ENCODE measurements at places on chromosomes 7 and 10.

DNA sequence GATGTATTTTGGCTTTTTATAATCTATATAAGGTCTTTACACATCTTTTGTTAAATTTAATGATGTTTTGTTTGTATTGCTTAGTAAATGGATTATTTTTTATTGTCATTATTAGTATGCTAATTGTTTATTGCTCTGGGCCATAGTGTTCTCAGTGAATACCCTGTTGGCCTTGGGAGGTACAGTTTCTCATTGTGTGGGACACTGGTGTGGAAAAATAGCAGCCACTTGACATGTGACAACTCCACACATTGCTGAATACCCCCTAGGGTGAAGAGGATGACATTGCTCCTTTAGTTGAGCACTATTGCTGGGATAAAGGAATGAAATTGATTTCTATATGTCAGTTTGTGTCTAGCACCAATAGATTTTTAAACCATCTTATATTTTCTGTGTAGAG, 130.9 kb downstream of the CCNY start:
- DNase-seq, result no peak

DNA sequence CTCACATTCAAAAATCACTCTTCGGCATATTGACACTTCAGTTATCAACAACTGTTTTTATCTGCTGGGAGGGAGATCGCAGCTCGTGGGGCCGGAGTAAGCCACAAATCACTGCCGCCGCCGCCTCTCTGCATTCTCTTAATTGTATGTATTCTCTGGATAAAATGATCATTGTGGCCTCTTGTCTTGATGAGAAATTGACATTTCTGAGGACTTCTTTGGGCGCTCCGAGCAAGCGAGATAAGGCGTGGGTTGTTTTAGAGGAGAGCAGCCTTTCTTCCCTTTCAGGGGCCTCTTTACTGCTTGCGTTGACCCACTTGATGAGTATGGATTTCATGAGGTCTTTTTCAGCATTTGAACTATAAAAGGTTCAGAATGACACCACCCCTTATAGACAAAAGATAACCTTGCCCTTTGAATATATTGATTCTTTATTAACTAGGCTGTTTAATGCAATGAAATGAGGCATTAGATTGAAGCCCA, 130.6 kb downstream of the EBF3 start:
- no peak for DNase-seq

GRCh38 chr7:143222782-143223181, 945 bp downstream of the TAS2R40 start:
- no peak for DNase-seq

GRCh38 chr10:75592791-75593643, 161.6 kb downstream of the LRMDA start:
- no peak for DNase-seq

DNA sequence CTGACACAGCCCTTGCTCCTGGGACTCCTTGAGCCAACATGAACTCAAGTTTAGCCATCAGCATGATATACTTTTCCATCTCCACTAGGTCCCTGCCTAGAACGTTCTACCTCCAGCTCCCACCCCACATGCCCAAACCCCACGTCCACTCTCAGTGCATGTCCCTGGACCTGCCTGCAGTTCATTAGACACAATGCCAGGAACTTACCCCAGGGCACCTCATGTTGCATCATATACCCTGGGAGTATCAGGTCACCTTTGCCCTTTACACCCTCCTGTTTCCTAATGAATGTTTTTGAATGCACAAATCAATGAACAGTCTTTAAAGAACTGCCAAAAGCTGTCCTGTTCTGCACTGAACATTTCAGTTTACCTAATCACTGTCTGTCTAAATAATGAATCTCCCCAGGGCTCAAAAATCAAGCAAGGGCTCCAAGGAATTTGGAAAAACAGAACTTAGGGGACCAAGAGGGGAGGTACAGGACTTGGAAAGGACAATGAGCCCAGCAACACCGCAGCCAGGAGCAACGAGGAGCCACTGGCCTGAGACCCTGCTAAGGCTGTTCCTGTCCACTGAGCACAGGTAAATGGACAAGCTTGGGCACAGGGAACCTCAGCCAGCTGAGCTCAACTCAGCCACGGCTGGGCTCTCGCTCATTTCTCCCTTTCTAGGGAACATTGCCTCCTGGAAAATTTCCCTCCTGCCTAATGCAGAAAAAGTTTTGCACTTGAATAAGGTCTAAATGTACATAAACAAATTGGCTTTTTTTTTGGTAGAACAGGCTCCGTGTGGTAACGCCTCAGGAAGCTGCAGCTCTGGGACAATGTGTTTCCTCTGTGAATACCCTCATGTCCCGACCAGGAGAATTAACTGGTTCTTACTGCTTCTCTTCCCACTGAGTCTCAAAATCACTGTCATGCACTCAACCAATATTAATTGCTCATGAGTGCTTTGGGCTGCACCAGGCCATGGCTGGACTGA, 7.4 kb downstream of the MAT1A start:
- DNase-seq, result no peak

GRCh38 chr10:4684434-4684833, 141.6 kb upstream of the AKR1E2 start:
- no peak for DNase-seq

DNA sequence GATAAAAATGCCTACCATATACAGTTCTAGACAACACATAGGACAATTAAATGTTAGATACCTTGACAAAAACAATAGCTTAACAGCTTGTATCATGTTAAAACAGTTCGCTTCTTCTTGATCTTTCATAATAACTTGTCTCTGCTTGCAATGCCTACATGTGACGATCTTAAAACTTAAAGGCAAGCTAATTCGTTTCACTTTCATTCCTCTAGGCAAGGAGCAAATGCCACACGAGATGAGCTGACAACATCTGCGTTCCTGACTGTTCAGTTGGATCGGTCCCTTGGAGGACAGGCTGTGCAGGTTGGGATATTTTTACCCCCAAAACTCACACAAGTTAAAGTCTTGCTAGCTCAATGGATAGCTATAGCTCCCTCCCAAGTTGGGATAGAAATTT, 51.6 kb upstream of the ARL4A start:
- no peak for DNase-seq

All from stimulated activated CD4-positive, alpha-beta T cell treated with anti-CD3 and anti-CD28 coated beads, Interleukin-2, amount 100 ng/mL, for 24 hours (primary cell).